ENCODE measurements at places on chromosomes 5 and 9.

GRCh38 chr9:91162784-91163443, 198.8 kb downstream of the AUH start:
- no peak for DNase-seq

DNA sequence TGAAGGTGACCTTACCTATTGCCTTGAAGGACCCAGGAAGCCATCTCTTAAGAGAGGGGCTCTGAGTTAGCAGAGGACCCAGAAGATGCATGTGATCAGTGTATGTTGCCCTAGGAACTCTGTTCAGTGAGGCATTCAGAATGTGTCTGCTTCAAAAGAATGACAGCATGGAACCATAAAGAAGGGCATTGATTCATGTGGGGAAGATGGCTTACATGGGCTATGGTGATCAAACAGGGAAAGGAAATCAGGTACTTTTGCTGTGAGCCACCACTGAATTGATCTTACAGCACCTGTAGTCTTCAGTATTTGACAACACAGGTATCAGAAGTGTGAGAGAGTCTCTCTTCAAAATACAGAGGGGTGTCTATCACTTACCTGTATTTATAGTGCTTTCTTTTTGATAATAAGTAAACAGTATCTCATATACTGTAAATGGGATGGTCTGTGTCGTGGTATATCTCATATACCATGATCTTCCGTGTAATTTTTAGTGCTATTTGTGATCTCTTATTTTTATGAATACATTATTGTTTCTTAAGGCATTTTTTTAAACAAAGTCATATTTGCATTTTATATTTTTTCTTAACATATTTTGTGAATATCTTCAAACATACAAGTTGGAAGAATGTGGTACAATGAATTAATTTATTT, 57.0 kb downstream of the FOCAD start:
- DNase-seq, result no peak

GRCh38 chr5:132754947-132755346, 7.7 kb downstream of the CCNI2 start:
- no peak for DNase-seq

DNA sequence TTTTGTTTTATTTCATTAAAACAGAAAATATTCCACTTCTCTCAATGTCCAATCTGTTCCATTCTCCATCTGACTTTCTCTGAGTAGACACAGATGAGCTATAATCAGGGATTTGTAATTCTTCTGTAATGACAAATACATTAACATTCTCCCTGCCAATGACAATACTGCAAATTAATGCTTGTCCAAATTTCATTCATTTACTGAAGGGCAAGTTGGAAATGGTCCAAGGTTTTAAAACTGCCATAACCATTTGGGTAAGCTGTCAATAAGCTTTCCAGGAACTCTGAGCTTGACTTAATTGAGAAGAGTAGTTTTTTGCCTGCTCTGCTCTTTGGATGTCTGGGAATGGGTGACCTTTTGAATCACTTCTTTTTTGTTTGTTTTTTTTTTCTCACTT, 253.5 kb downstream of the DMRTA1 start:
- DNase-seq, result no peak

DNA sequence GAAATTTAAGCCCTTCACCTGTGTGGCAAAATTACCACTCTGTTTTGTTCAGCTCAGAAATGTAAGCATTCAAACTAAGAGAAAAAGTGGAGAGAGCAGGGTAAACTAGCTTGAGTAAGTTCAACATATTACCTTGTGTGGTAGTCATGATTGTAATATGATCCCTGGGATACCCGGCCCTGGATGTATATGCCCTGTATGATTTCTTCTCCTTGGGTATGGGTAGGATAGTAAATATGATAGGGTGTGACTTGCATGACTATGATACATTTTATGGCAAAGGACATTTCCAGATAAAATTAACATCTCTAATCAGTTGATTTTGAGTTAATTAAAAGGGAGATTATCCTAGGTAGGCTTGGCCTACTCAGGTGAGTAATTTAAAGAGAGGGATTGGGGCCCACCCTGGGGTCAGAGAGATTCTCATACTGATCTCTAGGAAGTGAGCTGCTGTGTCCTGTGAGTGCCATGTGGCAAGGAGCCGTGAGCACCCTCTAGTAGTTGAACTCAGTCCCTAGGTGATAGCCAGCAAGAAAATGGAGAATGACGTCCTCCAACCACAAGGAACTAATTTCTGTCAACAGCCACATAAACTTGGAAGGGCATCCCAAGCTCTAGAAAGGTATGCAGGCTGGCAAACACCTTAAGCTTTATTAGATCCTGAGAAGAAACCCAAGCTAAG, 62.2 kb upstream of the ANXA1 start:
- no peak for DNase-seq

- DNase-seq, result no peak
Observed at GRCh38 chr9:90807006-90807405, 5.4 kb downstream of the SYK start.

DNA sequence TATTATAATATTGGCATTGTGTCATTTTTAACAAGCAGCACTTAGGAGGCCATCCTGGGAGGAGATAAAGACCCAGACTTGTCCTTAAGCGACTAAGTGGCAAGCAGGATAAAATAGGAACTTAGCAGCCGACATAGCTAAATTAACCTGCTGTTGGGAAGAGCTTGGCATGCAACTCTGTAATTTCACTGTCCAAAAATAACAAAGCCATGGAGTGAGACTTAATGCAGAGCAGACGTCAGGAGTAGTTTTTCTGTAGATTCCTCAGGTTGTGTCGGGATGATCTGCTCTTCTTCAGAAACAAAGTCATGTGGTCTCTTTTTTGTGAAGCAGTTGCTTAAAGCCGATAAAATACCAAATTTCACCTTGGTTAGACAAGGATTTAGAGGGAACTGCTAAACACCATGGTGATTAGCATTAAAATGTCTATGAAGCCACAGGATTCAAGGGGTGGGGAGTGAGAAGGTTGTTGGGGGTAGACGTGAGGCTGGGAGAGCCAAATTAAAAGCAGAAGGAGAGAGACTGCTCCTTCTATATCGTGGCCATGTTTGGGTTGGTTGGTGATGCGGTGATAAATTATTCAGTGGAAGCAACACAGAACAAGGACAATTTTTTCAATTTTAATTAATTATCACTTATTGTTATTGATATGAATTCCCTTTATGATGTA, 303.0 kb downstream of the CSNK1G3 start:
- DNase-seq, result no peak

DNA sequence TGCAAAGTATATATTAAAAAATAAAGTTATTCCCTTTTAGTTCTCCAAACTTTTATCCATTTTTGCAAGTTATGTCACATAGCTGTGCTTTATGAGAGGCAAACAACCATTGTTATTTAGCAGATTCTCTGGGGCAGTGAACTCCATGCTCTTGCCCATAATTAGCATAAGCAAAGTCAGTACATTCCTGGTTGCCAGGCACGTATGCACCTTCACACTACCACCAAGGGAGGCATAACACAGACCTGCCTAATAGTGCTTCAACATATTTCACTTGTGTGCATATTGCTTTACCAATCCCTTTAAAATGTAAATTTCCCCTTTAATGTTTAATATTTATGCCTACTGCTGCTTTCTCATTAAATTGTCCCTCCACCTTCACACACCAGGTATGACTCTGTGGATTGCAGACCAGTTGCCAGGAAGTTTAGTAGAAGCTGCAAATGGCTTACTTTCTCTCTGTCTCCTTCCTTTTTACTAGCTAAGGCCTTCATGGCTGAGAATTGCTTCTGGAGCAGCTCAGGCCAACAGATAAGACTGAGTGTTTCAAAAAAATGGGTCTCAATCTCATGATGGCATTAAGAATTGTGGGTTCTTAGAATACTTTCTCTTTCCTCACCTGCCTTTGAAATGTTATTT, 388.2 kb downstream of the PRR16 start:
- DNase-seq, result no peak

GRCh38 chr9:93007529-93008058, 50.9 kb upstream of the SUSD3 start:
- DNase-seq, result no peak

- DNase-seq, result no peak
Observed at GRCh38 chr9:111034898-111035539, 3.3 kb downstream of the LPAR1 start.

- no peak for DNase-seq
Observed at GRCh38 chr5:117131876-117132275, 557.3 kb upstream of the SEMA6A start.

DNA sequence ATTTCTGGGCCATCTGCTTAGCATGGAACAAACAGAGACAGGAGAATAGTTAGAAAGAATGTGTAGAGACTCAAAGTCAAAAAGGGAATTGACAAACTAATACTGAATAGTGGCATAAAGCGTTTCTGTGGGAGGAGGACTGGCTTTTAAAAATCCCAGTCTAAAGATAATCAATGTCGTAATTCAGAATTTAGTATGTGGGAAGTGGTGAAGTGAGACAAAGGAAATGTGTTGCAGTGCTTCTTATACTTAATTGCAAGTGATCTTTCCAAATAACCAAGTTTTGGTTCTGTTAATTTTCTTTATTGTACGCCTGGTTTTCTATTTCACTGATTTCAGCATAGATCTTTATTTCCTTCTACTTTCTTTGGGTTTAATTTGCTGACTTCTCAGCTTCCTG, 133.2 kb downstream of the ENTREP1 start:
- no peak for DNase-seq

DNA sequence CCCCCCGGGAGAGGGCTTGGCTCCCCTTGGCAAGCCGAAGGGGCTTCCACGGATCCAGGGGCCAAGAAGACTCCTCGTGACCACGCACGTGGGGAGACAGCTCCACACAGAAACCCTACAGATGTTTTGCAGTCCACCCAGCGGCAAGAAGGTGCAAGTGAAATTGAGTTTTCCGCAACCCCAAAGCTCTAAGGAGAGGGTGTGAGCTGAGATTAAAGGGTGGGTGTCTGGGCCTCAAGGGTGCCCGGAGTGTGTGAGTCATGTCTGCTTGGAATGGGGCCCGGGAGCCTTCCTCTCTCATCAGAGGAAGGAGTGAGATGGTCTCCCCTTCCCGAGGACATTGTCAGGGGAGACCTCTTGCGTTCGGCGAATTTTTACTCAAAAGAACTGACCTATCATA, 79.1 kb downstream of the OLFM1 start:
- DNase-seq, result no peak

- no peak for DNase-seq
Observed at GRCh38 chr5:143204474-143205246, 198.8 kb downstream of the NR3C1 start.

- DNase-seq, result peak; percentile 97
Observed at GRCh38 chr9:115006660-115007059, 76.3 kb upstream of the TNFSF8 start.

DNA sequence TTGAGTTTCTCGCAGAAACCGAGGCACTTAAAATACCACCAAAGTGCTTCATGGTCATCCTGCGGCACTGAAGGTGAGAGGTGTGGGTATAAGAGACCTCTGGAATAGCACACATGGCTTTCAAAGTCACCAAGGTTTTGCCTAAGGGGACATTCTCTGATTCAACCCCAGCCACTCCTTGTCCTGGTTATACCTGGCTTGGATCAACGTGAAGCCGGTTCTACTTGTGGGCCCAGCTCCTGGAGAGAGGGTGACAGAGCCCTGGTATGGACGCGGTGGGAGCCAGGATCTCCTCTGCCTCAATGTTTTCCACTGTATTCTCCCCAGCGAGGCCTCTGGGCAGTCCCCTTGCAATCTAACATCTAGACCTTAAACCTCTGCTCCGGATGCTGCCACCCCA, 132.0 kb downstream of the FSTL4 start:
- no peak for DNase-seq

DNA sequence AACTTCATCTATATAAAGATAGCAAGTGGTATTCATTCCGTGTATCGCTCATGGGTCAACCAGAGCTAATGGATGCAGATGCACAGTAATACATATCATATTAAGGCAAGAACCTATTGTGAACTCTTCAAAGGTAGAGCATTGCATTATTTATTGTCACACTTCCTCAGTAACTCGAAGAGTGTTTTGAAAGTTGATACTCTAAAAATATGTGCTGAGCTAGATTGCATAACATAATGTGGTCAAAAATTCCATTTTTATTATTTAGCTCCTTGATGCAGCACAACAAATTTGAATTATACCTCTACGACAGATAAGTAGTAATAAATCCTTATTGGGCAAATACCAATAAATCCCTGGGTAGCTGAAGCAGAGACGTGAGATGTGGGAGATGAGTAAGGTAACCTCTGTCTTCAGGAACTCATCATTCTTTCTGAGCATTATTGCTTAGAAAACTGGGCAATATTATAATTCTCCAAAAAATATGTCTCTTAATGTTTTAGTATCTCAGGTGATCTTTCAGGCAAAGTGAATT, 70.3 kb downstream of the CDH18 start:
- DNase-seq, result no peak

DNA sequence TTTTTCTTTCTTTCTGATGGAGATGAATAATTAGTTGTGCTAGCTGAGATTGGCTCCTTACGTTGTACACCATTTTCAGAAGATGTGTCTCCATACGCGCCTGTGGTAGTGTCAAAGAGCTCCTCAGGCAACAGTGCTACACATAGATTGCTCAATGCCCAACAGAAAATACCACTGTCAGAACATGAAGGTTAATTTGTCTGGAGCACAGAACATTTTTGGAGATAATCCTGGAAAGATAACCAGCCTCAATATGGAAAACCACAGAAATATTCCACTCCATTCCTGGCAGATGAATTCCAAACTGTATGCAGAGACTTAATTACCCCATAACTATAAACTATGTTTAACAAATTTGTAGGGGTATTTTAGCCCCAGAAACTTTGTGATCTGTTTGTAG, 233.6 kb downstream of the MARCHF11 start:
- DNase-seq, result no peak

DNA sequence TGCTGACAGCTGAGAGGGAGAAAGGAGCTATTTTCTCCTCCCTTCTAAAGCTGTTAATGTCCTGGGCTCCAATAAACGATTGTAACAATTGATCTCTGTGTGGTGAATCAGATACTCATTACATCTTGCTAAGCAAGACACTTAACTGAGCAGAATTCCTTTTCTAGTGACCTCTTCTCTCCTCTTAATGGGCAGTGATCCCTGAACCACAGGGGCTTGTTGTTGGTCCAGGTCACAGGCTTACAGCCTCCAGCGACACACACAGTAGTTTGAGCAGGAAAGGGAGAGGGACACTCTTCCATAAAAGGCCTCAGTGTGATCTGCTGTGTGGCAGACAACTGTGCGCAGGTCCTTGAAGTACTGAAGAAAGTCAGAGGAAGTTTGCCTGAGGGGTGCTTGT, 58.5 kb upstream of the MYO10 start:
- DNase-seq, result no peak

DNA sequence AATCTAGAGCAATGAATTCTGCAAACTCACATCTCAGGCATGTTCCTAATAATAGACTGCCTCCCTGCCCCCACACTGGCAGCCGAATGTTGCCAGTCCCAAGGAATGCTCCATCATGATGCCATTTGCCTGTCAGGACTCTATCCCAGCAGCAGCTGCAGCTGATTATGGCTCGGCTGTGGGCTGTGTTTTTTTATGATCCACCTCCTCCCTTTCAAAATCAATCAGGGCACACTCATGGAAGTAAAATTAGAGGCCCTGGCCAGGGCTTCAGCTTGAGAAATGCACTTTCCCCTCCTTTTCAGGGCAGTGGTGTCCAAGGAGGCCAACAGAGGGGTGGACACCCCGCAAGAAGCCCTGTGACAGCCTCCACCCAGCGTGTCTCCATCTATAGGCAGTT, 176.7 kb upstream of the S1PR3 start:
- peak; percentile 86 for DNase-seq
